ENCODE measurements at places on chromosomes 1 and 21.

DNA sequence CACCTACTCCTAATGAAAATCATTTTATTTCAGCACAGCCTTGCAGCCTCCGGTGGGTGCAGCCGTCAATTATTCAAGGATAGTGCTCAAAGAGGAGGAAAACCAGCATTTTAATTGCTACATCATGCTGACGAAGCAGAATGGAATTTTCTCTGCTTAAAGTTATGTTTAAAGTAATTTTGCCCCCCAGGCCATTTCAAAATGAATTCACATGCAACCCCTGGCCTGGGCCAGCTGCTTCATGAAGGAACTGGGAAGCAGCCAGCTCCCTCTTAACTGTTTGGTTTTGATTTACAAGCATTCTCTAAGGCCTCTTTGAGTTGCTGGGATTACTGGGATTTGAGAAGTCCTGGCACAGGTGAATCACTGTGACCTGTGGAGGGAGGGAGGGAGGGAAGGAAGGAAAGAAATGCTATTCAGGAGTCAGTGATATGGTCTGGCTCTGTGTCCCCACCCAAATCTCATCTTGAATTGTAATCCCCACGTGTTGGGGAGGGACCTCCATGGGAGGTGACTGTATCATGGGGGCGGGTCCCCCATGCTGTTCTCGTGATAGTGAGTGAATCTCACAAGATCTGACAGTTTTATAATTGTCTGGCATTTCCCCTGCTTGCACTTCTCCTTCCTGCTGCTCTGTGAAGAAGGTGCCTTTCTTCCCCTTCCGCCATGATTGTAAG, 66.0 kb downstream of the PGBD5 start:
- DNase-seq = no peak

DNA sequence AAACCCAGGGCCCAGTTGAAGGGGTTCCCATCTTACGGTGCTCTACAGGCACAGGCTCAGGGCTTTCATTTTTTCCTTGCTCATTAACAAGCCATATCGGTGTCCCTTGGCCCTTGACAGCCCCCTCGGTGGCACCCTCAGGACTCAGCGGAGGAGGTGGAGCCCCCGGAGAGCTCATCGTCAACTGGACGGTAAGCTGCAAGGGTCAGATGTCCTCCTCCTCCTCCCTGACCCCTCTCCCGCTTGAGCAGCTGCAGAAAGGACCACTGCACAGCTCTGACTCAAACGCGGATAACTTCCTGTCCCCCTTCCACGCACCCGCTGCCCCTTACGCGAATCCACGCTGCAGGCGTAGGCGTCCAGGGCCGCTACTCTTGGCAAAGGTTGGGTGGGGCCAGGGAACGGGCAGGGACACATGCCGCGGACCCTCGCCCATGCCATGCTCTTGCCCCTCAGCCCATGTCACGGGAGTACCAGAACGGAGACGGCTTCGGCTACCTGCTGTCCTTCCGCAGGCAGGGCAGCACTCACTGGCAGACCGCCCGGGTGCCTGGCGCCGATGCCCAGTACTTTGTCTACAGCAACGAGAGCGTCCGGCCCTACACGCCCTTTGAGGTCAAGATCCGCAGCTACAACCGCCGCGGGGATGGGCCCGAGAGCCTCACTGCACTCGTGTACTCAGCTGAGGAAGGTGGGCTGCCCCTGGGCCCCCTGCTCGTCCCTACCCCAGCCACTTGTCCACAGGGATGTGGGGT, 14.7 kb downstream of the TMEM81 start:
- DNase-seq = no peak

DNA sequence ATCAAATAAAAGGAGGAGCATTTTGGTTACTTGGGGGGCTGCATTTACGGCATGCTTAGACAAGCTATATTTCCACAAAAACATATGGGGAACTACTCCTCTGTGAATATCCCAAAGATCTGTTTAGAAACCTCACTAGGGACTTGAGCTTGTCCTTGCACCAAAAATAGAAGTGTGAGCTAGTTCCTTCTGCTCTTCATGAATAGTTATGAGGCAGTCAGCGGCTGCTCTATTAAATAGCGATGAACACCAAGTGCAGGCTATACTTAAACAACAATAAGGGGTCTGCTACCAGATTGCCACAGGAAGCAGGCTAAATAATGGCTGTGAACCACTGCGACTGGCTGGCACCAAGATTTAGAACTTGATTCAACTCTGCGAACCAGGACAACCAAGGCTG, 190.1 kb downstream of the PCP4 start:
- no peak for DNase-seq

- DNase-seq = no peak
Measured at GRCh38 chr1:62210960-62211359, 16.3 kb downstream of the L1TD1 start.

GRCh38 chr1:112359961-112360767, 35.9 kb upstream of the CTTNBP2NL start:
- DNase-seq = no peak

GRCh38 chr1:27364696-27365371, 1.9 kb downstream of the MAP3K6 start:
- DNase-seq = no peak

DNA sequence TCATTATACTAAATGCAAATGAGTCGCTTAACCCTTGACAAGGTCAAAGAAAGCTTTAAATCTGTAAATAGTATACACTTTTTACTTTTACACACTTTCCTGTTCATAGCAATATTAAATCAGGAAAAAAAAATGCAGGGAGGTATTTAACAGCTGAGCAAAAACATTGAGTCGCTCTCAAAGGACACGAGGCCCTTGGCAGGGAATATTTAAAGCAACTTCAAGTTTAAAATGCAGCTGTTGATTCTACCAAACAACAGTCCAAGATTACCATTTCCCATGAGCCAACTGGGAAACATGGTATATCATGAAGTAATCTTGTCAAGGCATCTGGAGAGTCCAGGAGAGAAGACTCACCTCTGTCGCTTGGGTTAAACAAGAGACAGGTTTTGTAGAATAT, 62.7 kb downstream of the CAPN2 start:
- DNase-seq = no peak

- no peak for DNase-seq
Measured at GRCh38 chr1:41530411-41530810, 45.9 kb upstream of the EDN2 start.

- no peak for DNase-seq
Measured at GRCh38 chr21:25934771-25935224, 200.0 kb downstream of the GABPA start.

GRCh38 chr1:165824269-165824643, 3.2 kb upstream of the UCK2 start:
- DNase-seq = no peak

DNA sequence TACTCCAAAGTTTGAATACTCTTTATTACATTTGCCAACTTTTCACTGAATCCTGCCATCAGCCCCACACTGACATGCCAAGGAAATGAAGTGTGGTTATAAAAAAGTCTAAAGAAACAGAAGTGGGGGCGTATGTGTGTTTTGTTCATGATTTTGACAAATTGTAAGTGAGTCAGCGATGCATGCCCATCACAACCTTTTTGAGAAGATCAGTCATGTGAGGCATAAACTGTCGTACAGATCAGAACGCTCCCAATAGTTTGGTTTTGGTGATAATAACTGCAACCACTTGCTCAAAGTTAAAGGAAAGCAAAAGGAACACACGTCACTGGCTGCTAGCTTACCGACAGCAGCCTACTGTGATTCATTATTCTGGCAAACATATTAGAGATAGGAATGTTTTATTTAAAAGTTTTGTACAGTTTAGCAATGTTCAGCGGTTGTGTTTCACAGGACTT, 95.6 kb downstream of the RGS2 start:
- DNase-seq = no peak

- DNase-seq = no peak
Measured at GRCh38 chr1:63592536-63593302, 492 bp upstream of the PGM1 start.

DNA sequence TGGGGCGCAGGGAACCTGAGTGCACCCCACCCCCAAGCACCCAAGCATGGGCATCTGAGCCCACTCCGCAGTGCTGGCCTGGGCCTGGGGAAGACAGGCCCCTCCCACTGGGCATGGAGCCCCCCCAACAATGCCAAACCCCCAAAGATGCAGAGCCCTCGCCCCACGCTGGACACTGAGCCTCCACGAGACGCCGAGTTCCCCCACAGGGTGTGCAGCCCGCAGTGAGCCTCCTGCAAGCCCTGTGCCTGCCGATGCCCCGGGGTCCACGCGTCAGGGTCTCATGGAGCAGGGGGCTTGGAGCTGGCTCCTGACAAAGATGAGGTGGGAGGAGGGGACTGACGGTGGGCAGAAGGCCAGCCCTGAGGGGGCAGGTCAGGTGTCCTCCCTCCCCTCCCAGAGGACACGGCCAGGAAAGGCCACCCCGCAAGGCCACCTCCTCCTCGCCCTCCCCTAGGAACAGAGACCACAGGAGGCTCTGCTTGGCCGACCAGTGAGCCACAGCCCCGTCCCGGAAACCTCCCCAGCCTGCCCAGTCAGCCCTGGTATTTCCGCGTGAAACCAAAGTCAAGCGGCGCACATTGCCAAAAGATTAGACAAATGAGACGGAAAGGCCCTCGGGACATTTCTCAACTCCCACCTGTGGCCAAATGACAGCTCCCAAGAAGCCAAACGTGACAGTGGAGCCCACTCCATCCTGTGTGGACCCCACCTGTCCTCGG, 33.4 kb downstream of the MEGF6 start:
- DNase-seq = no peak

DNA sequence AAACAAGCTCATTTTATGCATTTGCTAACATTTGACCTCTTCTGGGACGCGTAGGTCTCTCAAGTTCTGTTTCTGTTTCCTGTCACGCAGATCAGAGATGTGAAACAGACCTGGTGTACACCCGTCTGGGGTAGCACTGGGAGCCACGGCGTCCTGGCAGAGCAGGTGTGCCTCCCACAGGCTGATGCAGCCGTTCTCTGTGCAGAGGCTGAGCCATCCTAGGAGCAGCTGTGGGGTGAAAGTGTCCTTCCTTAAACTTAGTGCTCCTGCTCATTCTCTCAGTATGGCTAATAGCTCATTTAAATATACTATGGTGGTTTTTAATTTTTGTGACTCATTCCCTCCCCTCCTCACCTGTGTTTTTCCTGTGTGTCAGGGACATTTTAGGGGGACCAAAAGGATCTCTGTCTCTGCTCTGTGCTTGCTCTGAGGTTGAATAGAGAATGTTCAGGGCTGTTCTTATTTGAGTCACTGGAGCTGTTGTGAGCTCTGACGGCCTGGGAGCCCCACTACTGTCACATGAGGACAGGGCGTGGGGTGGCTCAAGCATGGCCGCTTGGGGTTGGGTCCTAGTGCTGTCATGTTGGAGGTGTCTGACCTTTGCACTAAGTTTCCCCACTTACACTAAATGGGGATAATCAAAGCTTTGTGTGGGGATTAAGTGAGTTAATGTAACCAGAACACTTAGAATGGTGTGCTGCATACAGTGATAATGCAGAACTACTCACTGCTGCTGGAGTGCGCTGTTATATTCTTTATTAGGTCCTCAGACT, 43.0 kb downstream of the GALNT2 start:
- DNase-seq = no peak

GRCh38 chr1:61341426-61341825, 259.1 kb downstream of the NFIA start:
- no peak for DNase-seq

GRCh38 chr1:98287626-98288025, 366.8 kb upstream of the DPYD start:
- DNase-seq = no peak

- DNase-seq = no peak
Measured at GRCh38 chr1:235077163-235077540, 51.5 kb downstream of the TOMM20 start.

DNA sequence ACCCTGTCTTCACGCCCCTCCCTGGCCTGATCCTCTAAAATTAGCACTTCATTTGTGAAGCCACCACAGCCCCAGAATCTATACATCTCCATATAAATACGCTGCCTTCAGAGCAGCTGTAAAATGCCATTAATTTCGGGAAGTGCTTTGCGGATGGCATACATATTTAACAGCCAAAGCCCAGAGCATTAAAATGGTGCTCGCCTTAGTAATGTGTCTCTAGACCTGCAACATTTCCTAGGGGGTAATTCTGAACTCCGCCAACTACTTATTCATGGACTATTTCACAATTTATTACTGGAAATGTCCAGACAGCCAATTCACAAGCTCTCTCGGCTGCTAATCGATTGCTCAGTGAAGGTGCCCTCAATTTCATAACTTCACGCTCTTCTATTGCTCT, 189.4 kb downstream of the GRIK3 start:
- no peak for DNase-seq

GRCh38 chr1:6502000-6502891, 10.8 kb upstream of the PLEKHG5 start:
- DNase-seq = no peak

DNA sequence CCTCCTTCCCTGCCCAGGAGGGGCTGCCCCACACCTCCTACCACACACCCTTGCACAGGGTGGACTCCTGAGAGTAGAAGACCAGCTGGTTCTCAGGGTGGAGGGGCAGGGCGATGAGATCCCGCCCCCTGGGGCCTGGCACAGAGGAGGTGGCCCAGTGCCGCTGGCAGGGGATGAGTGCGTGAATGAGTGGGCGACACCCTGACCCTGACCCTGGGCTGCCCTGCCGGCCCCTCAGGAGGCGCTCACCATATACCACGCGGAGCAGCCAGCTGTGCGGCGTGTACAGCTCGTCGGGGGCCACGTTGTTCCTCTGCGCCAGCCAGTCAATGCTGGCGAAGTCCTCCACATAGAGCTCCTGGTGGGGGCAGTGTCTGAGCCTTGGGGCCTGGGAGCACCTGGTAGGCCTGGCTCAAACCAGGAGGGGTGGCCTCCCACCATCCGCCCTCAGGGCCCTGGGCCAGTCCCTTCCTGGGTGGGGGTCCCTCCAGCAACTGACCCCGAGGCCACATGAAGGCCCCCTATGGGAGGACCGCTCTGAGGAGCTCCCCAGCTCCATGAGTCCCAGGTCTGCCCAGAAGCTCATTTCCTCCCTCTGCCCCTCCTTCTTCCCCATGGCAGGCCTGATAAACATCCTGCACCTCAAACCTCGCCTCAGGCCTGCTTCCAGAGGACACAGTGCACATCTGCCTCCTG, 13.0 kb downstream of the LSS start:
- DNase-seq = no peak

DNA sequence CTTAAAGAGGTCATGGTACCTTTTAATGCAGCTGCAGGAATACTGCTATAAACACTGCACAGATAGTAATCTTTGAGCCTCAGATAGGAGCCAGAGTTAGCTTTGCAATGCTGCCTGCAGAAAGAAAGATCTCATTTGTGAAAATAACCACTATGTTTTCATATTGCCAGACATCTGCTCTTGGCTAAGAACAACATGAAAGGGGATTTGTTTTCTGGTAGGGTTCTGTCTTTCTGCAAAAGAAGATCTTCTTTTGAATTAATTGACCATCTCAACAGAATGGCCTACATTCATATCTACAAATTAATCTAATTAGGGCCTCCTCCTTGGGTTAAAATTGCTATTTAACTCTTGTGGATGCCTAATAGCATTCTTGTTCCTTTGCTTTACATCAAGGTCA, 177.6 kb upstream of the DPYD start:
- DNase-seq = no peak

DNA sequence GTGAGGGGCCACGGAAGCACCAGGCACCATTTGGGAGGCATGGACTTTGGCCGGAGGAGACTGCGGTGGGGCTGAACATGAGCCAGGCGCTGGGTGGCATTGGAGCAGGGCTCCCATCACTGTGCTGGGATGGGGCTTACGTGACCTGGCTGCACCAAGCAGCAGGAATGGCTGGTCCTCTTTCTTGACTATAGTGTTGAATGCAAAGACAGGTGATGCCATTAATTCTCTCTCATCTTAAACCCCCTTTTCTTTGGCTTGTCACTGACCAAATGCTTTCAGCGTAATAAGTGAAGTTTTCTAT, 447.9 kb downstream of the CAMTA1 start:
- DNase-seq = no peak

Measured in NCI-H774 (cell line).